ENCODE measurements at places on chromosomes 7 and 10.

DNA sequence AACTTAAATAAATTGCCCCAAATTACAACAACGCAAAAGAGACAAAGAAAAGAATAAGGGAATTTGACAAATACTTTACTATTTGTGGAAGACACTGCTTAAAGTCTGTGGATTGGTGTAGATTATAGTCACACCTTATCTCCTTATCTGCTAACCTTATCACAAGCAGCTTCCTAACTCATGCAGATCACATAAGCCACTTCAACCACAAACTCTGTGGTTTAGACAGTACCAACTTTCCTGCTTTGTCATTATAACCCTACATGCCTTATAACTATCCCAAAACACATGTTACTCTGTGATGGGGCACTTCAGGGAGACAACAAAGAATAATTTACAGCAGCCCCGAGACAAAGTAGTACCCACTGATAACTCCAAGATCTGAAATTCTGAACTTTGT is 41.5 kb upstream of the PPP3CB start:
- no peak for DNase-seq

DNA sequence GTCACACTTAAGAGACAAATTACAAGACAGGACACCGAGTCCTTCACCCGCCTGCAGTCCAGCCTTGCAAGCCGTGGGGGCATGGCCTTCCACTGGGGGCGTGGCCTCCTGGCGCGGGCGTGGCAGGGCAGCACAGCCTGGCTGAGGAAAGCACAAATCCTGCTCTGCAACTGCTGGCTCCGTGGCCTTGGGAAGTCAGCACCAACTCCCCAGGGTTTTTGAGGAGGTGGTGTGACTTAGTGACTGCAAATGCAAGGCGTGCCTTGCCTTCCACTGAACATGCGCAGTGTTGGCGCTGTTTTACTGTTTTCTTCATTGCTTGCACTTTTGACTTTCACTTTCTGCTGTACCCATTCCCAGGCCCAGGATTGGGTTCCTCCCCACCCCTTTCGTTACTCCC is 12.9 kb upstream of the BMS1 start:
- no peak for DNase-seq

DNA sequence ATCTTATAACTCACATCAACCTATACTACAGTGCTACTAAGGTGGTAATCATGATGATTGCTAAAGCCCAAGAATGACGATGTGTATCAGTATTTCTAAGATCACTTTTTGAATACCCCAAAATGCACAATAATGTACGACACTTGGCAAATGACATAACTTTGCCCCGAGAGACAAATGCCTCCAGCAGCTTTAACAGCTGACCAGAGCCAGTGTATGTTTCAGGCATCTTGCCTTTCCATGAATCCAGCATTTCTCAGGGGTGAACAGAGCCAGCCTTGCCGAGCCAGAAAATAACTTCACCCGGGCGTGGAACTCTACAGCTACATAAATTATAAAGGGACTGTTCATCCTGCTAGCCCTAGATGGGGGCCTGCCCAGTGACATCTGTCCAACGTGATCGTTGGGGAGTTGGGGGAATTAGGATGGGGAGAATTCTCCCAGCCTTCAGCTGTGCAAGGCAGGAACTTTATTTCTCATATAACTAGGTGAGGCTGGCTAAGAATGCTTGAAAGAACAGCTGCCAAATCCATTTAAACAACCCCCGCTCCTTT is 1.8 kb downstream of the IGFBP3 start:
- DNase-seq = no peak

- no peak for DNase-seq
Measured at GRCh38 chr7:36752026-36752711, 27.9 kb upstream of the AOAH start.

GRCh38 chr10:91879515-91880170 is 29.6 kb downstream of the FGFBP3 start:
- DNase-seq = no peak

GRCh38 chr10:110218632-110219031 is 11.2 kb downstream of the MXI1 start:
- DNase-seq = no peak

All from non-pigmented ciliary epithelial cell (primary cell).